ENCODE measurements at places on chromosomes 3 and 15.

DNA sequence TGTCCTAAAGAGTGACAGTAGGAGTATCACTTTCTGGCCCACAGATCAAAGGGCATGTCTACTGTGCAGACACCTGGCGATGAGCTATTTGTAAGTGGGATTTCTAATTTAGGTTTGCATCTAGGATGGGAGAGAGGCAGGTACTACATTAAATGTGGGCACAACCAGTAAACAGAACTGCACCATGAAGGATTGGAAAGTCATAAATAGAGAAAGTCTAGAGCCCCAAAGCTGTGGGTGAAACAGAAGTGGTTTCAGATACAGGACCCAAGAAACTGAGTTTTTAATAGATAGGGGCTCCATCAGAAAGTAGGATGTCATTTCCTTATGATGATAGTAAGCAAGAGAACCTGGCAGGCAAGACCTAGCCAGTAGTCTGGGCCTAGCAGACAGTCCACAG is 35.2 kb upstream of the SPPL2A start:
- no peak for DNase-seq

- no peak for DNase-seq
Observed at GRCh38 chr3:53129344-53129743, 891 bp downstream of the RFT1 start.

DNA sequence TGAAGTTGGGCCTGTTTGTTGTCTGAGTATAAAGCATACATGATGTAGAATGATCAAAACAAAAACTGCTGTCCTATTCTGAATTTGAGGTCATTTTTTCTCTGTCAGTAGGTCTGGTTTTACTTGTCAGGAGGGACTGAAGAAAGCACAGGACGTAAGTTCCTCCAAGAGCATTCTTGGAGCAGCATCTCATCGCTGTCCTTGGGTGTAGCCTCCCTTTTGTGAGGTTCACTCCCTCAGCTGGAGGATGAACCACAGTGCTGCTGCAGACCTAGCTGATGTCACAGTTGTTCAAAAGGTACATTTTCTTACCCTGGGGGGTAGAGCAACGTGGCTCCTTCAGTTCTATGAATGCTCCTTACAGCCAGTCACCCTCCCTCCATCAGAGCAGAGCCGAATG is 490.0 kb upstream of the TBL1XR1 start:
- no peak for DNase-seq

DNA sequence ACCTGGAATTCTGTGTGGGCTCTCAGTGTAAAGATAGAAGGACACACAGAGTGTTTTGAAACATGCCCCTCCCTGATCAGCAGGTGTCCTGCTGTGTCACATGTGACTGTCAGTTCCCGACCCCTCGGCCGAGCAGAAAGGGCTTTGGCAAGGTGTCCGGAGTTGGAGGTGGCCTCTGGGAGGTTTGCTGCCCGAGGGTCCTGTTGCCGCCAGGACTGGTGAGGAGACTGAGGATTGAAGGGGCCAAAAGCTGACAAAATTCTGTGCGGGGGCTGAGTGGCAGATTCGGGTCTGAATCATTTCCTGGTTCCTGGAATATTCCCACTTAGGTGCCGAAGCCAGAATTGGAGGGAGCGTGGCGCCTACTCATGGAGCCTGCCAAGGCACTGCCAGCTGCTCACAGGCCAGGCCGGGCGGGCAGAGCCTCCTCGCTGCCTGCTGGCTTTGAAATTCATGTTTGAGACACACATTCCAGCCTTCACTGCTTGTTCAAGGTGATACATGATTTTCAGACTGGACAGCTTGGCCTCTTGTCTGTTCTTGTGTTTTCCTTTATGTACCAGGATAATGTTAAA is 83.8 kb downstream of the APBA2 start:
- DNase-seq = no peak

GRCh38 chr15:72184165-72184811 is 13.3 kb downstream of the GRAMD2A start:
- DNase-seq = no peak

Data from activated CD4-positive, alpha-beta T cell treated with anti-CD3 and anti-CD28 coated beads, Interleukin-2, amount 50 U/mL, for 1 hour (primary cell).